ENCODE measurements at places on chromosomes 6 and 20.
A peak's percentile ranks its signal among the peaks of the same experiment; 100 is the strongest.

DNA sequence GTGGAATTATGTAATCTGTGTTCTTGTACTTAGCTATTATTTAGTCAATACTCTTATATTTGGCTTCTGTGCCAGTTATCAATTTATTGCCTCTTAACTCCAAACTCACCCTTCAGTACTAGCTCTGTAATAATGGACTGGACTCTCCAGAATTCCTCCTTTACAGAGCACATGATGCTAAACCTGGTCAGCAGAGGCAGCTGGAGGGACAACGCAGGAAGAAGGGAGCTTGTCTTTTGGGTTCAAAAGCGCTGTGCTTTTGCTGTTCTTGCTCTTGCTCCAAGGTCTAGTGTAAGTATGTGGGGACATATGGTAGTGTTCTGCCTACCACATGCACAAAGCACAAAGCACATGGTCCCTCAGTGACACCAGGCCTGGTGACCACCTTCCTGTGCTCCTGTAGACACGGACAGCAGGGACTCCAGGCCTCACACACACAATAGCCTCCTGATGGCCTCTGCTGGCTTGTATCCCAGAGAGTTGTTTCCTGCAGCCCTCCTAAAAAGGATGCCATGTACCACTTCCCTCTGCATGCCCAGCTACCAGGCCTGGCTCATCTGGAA lies 46.1 kb downstream of the CHD6 start:
- DNase-seq, result no peak

GRCh38 chr6:149729824-149730223 lies 11.9 kb upstream of the LATS1 start:
- DNase-seq, result no peak

- DNase-seq, result no peak
Measured at GRCh38 chr6:104606361-104606760, 253.4 kb downstream of the HACE1 start.

- DNase-seq, result no peak
Measured at GRCh38 chr20:46093531-46093930, 3.8 kb upstream of the NCOA5 start.

DNA sequence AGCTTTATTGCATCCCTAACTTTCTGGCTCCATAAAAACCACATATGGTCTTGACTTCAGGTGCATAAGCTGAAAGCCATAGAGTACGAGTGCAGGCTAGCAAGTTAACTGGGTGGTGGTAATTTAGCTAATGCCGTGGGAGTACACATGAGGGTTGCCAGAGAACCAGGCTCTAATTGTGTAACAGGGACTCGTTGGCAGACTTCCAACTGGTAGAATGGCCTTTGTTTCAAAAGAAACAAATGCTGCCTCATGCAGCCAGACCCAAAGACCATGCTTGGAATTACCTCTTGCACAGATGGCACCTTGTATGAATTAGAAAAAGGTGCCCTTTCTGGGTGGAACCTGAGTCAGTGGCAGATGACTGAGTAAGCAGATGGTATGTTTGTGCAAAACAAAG lies 73.2 kb downstream of the LY86 start:
- no peak for DNase-seq

- no peak for DNase-seq
Measured at GRCh38 chr20:53036992-53037391, 64.8 kb downstream of the TSHZ2 start.

DNA sequence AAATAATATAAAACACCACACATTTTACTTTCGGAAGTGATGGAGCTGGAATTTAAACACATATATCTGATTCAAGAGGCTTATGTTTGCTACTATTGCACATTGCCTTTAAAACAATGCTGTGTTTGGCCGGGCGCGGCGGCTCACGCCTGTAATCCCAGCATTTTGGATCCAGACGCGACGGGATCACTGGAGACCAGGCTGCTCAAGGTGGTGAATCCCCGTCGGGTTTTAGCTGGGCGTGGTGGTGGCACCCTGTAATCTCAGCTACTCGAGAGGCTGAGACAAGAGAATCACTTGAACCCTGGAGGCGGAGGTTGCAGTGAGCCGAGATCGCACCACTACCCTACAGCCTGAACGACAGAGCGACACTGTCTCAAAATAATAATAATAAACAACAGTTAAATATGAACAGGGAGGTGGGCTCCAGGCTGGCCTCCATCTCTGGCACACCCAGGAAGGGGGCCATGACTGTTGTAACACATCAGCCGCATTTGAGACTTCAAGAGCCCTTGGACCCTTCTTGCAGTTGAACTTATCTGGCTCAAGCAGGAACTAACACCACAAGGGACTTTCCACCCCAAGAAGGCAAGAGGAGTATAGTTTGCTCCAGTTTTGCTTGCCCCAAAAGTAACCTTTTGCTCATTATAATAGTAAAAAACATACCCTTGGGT lies 127.1 kb upstream of the ZNF184 start:
- DNase-seq, result no peak

- DNase-seq, result no peak
Measured at GRCh38 chr6:168238159-168238909, 81.2 kb downstream of the DACT2 start.

GRCh38 chr6:126880964-126881363 lies 237.5 kb upstream of the RSPO3 start:
- no peak for DNase-seq

DNA sequence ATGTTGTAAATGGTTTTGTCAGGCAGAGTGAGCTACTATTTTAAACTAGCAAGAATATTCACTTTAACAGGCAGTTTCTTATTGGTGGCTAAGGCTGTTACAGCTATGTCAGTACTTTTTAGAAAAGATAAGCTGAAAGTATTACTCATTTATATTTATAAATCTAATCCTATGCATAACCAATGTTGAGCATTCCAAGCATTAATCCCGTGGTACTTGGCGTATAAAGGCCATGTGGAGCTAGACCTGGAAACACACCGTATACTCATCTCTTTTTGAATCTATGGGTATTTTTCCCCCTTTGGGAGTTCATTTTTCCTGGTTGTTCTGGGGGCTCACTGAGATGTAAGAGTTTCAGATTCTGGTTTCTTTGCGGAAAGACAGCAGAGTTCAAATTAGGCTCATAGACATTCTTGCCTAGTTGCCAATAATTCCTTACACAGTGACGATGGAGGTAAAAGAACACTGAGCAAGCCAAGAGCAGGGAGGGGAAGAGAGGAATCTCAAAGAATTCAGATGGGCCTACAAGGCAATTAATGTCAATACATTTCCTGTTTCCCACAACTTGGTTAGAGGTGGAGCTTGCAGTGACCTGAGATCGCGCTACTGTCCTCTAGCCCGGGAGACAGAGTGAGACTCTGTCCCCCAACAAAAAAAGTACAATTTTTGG lies 211.5 kb downstream of the SOX4 start:
- no peak for DNase-seq

GRCh38 chr20:53883098-53883911 lies 187.1 kb downstream of the BCAS1 start:
- DNase-seq, result no peak

DNA sequence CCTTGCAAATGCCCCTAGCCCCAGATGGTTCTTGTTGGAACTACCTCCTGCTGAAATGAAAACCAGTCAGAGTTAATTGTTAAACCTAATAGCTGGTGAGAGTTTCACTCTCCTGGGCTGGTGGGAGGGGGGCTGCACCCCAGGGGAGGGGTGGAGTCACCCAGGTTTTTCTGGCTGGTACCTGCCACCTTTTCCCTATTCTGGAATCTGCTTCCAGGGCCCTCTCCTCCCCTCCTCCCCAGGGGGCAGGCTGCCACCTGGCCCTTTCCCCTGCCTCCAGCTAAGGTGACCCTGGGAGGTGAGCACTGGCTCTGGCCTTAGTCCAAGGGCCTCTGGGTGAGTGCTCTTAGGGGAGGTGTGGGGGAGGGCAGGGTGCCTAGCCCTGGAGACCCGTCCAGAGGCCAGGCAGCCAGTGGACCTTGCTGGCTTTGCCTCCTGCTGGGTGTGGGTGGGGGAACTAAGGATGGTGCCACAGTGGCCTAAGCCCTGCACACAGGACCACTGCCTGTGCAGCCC lies 48.8 kb upstream of the EPB41L1 start:
- no peak for DNase-seq

- DNase-seq, result no peak
Measured at GRCh38 chr6:158042245-158042798, 60.7 kb downstream of the SYNJ2 start.

DNA sequence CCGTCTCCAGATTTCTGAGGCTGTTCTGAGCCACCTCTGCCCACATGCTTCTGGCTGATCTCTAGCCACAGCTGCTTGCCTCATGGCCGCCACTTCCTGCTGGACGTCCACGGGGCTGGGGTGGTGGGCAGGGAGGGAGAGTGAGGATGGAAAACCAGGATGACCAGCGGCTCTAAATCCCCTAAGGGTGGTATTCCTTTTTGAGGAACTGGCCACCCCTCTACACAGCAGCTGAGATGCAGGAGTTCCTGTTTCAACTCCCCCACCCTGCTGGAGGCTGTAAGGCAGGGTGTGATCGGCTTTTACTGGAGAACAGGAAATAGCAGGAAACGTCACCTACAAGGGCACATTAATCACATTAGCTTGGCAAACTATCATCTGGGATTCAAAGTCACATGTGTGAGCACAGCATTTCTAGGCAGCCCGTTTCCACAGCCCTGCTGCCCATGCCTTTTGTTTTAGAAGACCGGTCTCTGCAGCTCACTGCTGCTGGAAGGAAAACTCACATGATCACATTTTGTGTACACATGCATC lies 181.6 kb upstream of the ECI2 start:
- no peak for DNase-seq

- no peak for DNase-seq
Measured at GRCh38 chr6:109925075-109925474, 53.0 kb upstream of the GPR6 start.

DNA sequence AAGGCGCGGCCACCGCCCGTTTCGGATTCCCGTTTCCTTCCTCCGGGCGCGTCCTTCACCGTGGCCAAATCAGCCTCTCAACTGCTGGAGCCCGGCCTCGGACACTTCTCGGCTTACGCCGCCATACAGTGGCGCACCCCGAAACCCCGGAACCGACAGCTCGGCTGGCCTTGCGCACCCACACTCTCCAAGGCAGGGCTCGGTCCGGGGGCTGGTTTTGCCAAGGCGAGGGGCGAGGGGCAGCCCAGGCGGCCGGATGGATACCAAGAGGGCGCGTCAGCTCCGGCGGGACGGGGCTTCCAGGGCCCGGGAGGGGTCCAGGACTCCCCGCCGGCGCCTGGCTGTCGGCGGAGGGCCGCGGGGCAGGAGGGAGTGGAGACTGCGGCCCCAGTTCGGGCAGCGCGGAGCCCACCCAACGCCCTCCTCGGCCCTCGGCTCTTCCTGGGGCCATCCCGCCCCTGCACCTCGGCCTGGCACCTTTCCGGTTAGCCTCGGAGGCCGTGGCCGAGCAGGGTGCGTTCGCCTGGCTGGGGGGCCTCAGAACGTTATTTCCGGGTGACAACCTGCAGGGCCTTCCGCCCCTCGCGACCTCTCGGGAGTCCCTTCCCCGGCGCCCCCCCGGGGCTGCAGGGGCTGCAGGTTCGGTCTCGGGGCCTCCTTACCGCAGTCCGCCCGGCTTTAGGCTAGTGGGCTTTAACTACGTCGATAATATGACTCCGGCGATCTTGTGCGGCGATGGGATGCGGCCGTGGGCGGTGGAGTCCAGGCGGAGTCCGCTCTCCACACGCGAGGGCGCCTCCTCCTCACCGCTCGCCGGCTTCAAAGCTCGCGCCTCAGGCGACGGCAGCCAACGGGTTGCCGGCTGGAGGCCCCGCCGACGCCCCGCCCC lies 697 bp upstream of the CEP43 start:
- peak; percentile 8 for DNase-seq

DNA sequence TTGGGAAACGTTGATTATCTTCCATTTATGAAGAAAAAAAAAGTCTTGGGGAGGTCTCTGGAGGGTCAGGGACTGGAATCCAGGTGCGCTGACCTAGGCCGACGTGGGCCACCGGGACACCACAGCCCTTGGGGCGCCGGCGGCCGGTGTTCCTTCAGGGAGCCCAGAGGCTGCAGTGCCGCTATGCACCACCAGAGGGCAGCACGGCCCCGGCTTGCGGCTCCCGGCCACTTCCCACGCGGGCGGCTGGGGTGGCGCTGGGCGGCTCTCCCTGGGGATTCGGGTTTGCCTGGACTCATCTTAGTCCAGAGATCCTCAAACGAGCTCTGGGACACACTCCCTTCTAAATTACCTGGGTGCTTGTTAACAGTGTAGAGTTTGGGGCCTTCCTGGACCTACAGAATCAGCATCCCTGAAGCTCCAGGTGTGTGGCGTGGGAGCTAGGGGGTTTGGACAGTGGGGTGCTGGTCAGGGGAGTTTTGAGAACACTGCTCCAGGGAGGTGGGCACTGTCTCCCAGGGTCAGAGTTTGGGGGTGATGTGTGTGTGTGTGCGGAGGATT lies 23.0 kb upstream of the GTSF1L start:
- DNase-seq, result peak; percentile 70

- peak; percentile 4 for DNase-seq
Measured at GRCh38 chr6:3414327-3415081, 42.3 kb downstream of the SLC22A23 start.

DNA sequence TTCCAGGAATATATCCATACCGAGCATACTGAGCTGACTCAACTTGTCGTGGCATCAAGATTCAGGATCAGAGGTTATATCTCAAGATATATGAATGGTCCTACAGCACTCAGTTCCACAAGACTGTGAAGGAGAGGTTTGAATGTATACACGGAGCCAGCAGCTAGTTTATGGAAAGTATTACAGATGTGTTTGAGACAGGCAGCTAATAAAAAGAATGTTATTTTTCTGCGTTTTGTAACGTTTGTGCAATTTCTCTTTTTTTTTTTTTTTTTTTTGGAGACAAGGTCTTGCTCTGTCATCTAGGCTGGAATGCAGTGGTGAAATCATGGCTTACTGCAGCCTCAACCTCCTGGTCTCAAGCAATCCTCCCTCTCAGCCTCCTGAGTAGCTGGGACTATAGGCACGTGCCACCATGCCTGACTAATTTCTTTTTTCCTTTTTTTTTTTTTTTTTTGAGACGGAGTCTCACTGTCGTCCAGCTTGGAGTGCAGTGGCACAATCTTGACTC lies 3.4 kb upstream of the FAM110A start:
- no peak for DNase-seq

- no peak for DNase-seq
Measured at GRCh38 chr20:19022791-19023448, 189.5 kb upstream of the SLC24A3 start.

- DNase-seq, result no peak
Measured at GRCh38 chr6:39843305-39844020, 51.3 kb downstream of the DAAM2 start.

GRCh38 chr20:33311996-33312395 lies 29.0 kb downstream of the BPIFB1 start:
- DNase-seq, result no peak

GRCh38 chr20:17542993-17543412 lies 11.8 kb upstream of the BFSP1 start:
- DNase-seq, result no peak

- DNase-seq, result no peak
Measured at GRCh38 chr6:71676298-71676697, 210.1 kb upstream of the RIMS1 start.

- no peak for DNase-seq
Measured at GRCh38 chr6:82353848-82354247, 9.8 kb upstream of the TPBG start.

- DNase-seq, result no peak
Measured at GRCh38 chr6:14283600-14284235, 166.1 kb downstream of the CD83 start.

GRCh38 chr6:63705707-63706106 lies 70.1 kb downstream of the PHF3 start:
- no peak for DNase-seq

- DNase-seq, result no peak
Measured at GRCh38 chr6:166830185-166830890, 126.0 kb downstream of the RNASET2 start.

Measured in stimulated activated CD8-positive, alpha-beta memory T cell treated with anti-CD3 and anti-CD28 coated beads, Interleukin-15, amount 100 ng/mL, for 48 hours (primary cell).